ENCODE measurements at places on chromosomes 7 and 10.

DNA sequence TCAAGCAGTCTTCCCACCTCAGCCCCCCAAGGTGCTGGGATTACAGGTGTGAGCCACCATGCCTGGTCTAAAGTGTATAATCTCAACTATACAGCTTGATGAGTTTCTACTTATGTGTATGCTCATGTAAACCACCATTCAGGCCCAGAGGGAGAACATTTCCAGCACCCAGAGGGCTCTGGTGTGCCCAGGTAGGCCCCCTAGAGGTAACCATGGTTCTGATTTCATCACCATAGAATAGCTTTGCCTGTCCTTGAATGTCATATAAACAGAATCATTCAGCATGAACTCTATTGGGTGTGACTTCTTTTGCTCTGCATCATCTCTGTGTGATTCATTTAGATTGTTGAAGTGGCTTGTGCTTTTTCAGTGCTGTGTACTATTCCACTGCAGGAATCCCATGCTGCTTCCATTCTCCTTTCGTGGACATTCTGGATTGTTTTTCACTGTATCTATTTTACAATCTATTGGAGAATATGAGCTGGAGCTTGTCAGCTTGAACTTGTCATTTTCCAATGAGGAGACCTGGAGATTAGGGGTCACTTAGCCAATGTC, 35.2 kb downstream of the COL26A1 start:
- no peak for DNase-seq

GRCh38 chr7:34807548-34808340, 149.7 kb downstream of the NPSR1 start:
- no peak for DNase-seq

- no peak for DNase-seq
Measured at GRCh38 chr7:37070471-37070870, 346.2 kb upstream of the AOAH start.

GRCh38 chr10:34323192-34323591, 491.9 kb downstream of the PARD3 start:
- no peak for DNase-seq

GRCh38 chr10:80524190-80524909, 13.4 kb upstream of the SH2D4B start:
- DNase-seq, result no peak

GRCh38 chr7:87370660-87371180, 25.3 kb downstream of the CROT start:
- DNase-seq, result no peak

DNA sequence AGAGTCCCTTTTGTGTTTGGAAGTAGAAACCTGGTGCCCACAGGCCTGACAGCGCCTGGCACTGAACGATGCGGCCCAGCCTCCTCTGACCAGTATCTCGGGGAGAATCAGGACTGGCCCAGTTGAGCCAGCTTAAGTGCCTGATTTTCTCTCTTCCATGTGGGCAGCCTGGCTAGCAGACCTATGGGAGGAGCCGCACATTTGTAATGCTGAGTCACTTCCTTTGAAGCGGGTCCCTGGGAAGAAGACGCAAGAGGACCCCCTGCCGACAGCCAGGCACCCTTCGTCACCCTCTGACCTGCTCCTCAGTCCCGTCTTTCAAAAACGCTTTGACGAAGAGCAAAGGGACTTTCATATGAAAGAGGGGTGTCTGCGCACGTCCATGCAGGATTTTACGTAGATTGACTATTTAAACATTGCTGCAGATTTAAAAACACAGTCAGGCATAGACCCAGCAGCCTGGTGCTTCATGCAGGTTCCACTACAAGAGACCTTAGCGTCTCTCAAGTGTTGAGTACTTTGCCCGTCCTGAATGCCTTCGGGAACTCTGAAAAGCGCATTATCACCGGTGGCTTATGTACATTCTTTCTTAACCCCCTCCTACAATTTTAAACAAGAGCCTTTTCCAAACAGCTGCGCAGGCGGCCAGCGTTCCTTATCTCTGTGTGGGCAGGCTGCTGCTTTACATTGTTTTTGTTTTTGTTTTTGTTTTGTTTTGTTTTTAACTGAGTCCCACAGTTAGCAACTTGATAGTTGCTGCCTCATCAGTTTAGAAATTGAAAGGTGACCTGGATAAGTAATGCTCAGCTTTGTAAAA, 36.5 kb upstream of the AP5Z1 start:
- no peak for DNase-seq

- DNase-seq, result no peak
Measured at GRCh38 chr10:130108934-130109604, 1.6 kb downstream of the C10orf143 start.

- DNase-seq, result no peak
Measured at GRCh38 chr10:21523557-21524008, 1.9 kb downstream of the SKIDA1 start.

GRCh38 chr7:144812379-144813283, 23.2 kb downstream of the TPK1 start:
- peak; percentile 45 for DNase-seq

DNA sequence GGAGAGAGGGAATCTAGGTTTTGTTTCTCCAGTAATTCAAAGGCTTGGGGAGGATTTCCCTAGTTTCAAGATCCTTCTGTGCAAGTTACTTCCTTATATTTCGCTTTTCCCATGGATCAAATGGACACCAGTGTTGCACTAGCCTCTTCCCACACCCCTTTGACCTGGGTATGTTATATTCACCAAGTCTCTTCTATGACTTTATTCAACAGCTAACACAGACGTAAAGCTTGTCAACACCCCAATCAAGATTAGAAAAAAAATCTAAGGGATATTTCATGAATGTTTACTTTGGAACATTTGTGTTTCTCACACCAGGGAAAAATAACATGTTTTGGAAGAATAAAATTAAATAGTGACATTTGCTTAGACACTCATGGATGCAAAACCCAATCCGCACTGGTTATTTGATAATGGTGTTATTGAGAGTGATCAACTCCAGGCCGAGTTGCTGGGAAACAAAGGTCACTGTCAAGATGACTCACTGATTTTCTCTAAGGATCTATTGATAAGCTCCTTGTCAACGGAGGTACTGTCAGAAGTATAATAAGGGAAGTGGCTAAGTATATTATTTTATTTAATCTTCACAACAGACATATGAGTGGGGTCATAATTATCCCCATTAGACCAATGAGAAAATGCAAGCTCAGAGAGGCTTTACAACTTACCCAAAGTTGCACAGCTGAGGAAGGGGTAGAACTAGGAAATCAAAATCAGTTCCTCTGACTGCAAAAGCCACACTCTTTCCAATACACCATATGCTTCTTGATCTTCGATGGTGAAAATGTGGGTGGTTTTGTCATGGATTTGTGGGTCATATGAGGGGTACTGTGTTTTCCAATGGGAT, 52.2 kb downstream of the CREB3L2 start:
- DNase-seq, result no peak

- DNase-seq, result no peak
Measured at GRCh38 chr7:148031811-148032210, 558.8 kb upstream of the C7orf33 start.

DNA sequence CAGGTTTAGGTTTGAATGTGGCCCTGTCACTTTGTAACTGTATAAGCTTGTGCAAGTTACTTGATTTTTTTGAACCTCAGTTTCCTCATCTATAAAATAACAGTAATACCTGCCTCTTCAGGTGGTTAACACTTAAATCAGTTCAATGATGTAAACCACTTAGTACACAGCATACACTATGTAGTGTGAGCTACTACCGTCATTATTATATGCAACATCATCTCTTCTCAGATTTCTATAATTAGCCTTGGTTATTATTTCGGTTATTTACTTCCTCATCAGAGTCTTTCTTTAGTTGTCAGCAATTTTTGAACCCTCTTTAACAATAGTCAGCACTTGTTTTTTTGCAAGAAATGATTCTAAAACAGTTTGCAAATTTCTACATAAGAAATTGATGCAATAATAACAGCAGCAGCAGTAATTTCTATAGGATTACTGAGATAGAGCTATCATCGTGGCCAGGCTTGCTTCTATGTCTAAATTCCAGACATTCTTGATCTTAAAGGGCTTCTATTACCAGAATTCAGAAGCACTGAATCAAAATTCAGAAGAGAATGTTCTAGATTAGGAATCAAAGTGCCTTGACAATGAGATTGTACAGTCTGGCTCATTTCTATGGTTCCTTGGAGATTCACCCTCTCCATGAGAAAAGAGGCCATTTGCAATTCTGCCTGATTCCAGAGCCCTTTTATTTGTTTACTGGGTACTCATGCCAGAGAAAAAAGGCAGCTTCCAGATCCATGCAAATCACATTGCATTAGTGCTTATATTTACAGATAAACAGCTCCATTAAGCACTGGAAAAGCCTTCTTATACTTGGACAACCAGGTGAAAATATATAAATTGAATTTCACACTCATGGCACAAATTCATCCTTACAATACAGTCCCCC, 25.0 kb upstream of the WDR11 start:
- DNase-seq, result no peak

- DNase-seq, result no peak
Measured at GRCh38 chr7:41786944-41787343, 84.1 kb upstream of the INHBA start.

DNA sequence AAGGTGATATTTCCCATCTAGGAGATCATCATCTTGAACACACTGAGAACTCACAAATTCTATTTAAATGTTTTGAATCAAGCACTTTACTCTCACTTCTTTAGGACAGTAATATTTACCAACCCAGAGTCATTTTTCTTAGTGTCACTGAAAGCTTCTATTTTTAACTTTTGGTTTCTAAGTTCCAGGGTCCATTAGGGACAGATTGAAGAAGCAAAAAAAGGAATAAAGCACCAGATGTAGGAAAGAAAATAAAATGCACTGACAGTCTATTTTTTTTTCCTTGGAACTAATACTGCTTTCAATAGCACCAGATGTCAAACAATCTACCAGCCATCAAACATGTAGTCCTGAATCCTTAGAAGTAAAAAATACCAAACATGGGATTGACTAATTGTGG, 526.7 kb upstream of the LRRN3 start:
- DNase-seq, result no peak

DNA sequence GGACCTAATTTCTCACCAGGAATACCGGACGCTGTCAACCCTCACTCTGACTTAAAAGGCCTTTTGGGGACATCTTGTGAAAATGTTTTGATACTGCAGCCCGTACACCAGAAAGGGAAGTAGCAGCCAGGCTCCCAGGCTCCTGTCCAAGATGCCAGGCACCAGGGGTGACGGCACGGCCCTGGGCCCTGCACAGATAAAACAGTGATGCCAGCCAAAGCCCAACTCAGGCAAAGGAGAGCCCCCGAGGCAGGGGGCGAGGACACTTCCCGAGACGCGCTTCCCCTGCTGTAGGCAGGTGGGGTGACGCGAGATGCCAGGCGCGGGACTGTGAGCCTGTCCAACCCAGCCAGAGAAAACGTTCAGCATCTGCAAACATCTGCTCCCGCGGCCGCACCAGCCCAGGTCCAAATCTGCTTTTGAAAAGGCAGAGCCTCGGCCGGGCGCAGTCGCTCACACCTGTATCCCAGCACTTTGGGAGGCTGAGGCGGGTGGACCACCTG, 15.7 kb downstream of the ZFAND2A start:
- no peak for DNase-seq

DNA sequence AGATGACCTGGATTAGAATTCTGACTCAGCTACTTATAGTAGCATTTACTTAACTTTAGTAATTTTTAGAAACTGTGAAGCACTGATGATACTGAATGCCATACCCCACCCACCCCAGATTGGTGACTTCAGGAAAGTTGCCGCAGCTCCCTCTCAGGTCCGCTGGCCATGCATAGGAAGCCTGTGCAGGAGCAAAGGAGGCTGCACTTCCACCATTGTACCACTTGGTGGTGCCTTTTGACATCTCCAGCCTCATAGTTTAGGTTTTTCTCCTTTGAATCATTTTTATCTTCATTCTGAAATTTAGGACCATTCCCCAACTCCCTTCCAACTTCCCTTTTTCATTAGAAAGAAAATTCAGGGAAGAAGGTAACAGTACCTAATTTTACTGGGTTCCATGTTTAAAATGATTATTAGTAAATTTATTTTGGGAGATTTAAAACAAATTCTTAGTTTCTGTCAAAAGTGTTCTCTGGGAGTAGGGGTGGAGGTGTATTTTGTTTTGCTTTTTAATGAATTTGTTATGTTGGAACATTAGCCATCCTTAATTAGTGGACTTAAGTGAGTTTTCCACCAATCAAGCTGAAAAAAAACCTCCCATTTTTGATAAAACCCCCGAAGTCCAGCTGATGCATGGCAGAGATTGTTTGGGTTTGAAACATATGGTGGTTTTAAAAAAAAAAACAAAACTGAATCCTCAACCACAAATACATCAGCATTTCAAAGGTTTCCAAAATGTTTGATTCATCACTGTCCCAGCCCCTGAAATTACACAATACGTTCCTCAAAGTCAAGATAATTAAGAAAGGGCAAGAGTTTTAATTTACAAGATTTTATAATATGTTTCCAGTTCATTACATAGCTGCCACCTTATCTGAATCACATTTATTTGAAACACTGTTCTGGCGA, 109.6 kb downstream of the WNT2 start:
- peak; percentile 44 for DNase-seq

Data from T-cell (primary cell).